ENCODE measurements at places on chromosomes 11 and 22.

GRCh38 chr11:128521682-128522054, 65.7 kb downstream of the ETS1 start:
- DNase-seq: peak; percentile 57

GRCh38 chr11:110376711-110377324, 52.9 kb upstream of the FDX1 start:
- peak; percentile 22 for DNase-seq

GRCh38 chr22:50444663-50445062, 30.2 kb downstream of the SBF1 start:
- DNase-seq: no peak

DNA sequence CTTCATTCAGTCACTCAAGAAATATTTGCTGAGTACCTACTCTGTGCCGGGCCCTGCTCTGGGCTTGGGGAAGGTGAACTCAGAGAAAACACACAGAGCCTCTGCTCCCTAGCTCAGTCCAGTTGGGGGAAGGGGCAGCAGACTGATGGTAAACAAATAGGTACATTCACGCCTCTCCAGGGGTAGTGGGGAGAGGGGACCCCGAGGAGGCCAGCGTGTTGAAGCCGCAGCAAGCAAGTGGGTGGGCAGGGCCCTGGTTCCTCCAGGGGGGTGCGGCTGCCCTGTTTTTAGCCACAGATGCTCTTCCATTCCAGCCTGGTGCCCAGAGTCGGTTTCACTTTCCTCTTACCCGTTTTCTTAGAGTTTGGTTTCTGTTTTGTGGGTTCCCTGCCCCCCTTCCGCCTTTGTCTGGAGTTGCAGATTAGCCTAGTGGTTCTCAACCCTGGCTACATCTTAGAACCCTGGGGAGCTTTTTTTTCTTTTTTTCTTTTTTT, 8.7 kb downstream of the DRAP1 start:
- DNase-seq: peak; percentile 88

DNA sequence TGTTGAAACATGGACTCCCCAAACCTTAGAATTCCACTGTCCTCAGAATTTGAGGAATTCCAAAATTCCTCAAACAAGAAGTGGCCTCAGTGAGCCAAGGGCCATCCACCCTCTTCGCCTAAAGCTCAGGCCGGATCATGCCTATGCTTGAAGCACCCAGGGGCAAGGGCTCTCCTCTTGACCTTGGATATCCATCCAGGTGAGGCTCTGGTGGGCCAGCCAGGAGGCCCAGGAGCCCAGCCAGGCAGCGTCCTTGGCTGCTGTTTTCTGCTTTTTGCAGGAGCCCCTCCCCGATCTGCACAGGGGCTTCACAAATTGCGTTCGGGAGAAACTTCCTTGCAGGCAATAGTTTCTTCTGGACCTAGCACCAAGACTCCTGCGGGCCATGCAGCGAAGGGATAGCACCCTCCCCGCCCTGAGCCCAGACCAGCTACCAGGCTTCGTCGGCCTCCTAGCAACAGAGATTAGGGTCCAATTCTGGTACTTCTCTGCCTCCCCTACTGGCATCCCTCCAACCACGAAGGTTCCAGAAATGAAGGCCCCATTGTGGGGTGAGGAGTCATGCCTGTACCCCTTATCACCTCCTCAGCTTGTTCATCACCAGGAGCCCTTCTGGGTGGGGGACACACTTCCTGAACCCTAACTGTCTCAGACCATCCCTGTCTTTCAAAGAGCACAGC, 2.0 kb downstream of the PHLDA2 start:
- DNase-seq: no peak

GRCh38 chr22:37186997-37187522, 987 bp downstream of the C1QTNF6 start:
- DNase-seq: no peak

- no peak for DNase-seq
Measured at GRCh38 chr11:47105974-47106373, 70.7 kb downstream of the ARFGAP2 start.

DNA sequence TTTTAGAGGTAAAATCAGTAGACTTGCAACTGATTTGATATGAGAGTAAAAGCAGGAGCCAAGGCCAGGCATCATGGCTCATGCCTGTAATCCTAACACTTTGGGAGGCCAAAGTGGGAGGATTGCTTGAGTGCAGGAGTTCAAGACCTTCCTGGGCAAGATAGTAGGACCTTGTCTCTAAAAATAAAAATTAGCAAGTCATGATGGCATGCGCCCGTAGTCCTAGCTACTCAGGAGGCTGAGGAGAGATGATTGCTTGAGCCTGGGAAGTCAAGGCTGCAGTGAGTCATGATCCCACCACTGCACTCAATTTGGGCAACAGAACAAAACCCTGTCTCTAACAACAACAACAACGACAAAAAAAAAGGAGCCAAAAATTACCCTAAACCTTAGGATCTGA, 13.5 kb downstream of the SGSM3 start:
- DNase-seq: no peak

- no peak for DNase-seq
Measured at GRCh38 chr11:127639916-127640315, 639.3 kb upstream of the KIRREL3 start.

DNA sequence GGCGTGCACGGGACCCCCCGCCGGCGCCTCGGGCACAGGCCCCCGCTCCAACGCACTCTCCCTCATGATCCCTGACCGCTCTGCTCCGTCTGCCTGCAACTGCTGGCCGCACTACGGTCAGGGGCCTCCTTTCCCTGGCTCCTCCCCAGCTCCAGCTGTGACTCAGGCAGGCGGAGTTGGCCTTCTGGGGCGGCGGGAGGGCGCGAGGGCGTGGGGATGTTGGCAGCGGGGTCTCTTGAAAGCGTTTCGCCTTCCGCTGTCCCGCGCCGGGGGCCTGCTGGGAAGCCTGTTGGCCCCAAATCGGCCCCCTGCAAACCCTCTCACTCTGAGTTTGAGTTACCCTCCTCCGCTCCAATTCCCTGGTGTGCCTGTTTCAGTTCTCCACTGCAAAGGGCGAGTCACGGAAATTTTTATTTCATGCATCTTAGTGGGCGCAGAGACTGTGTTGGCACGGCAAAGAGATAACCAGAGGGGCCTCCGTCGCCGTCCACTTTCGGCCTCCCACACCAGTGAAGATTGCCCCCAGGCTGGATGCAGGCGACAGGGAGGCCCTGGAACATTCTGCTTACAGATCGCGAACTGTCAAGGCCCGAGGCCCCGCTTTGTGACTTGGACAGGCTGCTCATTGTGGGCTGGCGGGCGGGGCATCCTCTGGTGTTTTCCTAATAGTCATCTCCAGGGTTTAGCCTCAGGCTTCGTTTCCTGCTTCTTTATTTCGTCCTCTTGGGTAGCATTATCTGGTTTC, at the start of gene CAVIN3:
Gene CAVIN3, minus strand, starts transcription at position 91 of the 745 bp plus-strand sequence. Its CDS starts 25 bp downstream, at position 66.
- no peak for DNase-seq

- no peak for DNase-seq
Measured at GRCh38 chr11:122721964-122722266, 66.4 kb downstream of the UBASH3B start.

GRCh38 chr11:120330045-120330444, 4.9 kb downstream of the TLCD5 start:
- DNase-seq: no peak

DNA sequence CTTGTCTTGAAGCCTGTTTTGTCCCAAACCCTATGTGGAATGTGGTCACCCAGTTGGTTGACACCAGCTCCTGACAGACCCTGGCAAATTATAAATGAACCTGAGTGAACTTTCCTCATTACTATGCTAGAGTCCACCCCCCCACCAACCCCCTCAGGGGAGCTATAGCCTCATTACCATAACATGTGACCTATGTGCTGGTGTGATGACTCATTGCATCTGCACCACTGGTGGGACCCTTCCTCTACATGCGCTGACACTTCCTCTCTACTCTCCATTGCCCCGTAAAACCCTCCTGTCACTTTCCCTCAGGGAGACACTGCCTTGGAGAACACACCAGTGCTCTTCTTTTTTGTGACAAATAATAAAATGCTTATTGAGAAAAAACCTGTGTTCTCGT, 105.0 kb upstream of the SESN3 start:
- DNase-seq: no peak

DNA sequence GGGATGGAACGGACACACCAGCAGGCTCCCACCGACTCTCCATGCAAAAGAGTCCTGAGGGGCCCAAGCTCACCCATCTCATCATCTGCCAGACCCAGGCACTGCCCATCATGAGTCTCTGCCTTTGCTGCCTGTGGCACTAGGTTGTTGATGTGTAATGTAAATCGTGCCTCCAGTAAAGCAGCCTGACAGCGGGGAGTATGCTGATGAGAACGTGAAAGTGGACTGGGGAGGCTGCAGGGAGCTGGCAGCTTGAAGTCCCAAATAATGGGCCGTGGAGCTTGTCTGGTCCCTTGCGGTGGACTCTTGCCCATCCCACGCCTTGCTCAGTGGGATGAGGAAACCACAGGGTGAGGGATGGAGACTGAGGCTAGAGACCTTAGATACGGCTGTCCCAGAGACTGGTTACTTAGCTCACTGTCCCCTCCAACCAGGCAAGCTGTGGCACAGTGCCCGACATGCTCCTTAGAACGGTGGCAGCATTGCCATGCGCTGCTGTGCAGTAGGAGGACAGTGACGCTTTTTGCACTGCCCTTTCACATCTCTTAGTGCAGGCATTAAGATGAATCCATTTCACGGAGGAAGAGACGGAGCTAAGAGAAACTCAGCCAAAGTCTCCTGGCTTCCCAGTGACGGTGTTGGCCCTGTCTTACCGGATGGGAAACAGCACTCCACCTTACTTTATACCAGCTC, 39.6 kb upstream of the PLET1 start:
- DNase-seq: no peak

DNA sequence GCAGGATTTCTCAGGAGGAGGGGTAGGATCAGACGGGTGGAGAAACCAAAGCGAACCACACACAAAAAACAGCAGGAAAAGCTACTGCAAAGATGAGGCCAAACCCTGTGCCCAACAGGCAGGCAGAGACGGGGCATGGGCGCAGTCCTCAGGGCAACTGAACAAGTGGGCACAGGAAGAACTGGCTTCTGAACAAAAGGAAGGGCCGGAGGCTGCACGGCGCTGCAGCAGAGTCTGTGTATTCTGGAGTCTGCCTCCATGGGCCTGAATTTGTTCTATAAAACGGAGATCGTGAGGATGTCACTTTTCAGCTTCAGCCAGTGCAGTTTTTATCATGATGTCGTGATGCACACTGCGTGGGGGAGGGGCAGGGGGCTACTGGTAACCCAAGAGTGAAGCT, 1026.0 kb downstream of the TBC1D22A start:
- DNase-seq: no peak

DNA sequence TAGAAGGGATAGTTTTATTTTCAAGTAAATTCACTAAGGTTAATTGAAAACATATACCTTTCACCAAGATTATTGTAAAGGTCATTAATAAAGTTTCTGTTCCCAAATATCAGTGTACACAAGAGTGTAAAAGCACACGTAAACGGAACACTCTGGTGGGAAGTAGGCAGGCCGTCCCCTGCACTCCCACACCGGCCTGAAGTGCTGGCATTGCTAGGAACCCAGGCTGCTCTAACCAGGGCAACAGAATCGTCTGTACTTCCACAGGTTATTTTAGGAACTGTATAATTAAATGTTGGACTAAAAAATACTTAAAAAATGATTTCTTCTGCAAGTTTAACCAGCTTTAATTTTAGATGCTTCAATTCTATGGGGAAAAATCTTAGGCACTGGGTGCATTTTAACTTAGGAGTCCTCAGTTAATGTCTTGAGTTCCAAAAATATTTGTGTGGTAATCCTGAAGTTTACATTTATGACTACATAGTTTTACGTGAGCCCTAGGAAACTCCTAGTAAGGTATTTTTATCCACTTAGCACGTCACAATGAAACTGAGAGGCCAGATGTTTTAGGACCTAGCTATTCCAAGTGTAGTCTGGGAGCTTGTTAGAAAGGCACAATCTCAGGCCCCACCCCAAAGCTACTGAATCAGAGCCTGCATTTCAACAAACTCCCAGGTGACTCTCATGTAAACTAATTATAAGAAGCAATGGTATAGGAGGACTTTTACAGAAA, 31.2 kb downstream of the KMT5B start:
- no peak for DNase-seq

- DNase-seq: no peak
Measured at GRCh38 chr22:26952451-26953011, 295.1 kb downstream of the MIAT start.

GRCh38 chr11:44870181-44870580, 80.5 kb downstream of the TP53I11 start:
- DNase-seq: no peak

DNA sequence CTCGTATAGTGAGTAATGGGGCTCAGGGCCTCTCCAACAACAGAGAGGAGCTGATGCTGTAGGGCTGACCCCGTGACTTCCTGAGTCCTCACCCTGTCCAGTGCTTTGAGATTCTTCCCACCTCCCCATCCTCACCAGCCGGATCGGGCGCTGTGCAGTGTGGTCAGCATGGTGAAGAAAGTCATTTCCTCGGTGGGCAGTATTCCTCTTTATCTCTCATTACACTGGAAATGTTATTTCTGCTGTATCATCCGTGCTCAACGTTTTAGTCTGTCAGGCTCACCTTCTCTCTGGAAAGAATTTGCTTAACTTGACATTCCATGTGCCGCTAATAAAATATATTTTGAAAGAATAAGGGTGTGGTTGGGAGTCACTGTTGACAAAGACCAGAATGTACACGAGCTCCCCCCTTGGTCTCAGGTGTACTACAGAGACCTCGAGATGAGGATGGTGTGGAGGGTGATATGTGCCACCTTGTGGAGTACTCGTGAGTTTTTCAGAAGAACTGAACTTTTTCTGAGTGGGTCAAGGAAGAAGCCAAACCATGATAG, 25.7 kb upstream of the SCGB1A1 start:
- no peak for DNase-seq

Measured in CD8-positive, alpha-beta memory T cell (primary cell).